ENCODE measurements at places on chromosomes 11 and 22. TPM values are rescaled to one million over a fixed set of nuclear protein-coding genes. Genes with fewer than 3 reads are reported as not detected.

CELSR1 gene
- polyA plus RNA-seq: 1.7 TPM

MPPED2 gene
- 9.3 TPM for polyA plus RNA-seq

SLC37A2 gene
- 3.0 TPM for polyA plus RNA-seq

HBG2 gene
- polyA plus RNA-seq: 12,394 TPM

GRCh38 chr22:38919631-38920190, 37.7 kb upstream of the APOBEC3A start:
- no peak for DNase-seq

GRCh38 chr11:46367244-46367915, 14.1 kb upstream of the MDK start:
- no peak for DNase-seq

- DNase-seq: no peak
These were observed 45.2 kb upstream of the FLI1 start for GRCh38 chr11:128648711-128649110.

- DNase-seq: no peak
These were observed 891.3 kb downstream of the BRD1 start for GRCh38 chr22:48936391-48936790.

Measured in muscle of back (tissue), 13 donors.